Immature natural killer cell (primary cell): ENCODE measurements at places on chromosomes 5 and 9. TPM values are rescaled to one million over a fixed set of nuclear protein-coding genes. Genes with fewer than 3 reads are reported as not detected.

GRCh38 chr9:126502417-126503332 lies 111.1 kb upstream of the LMX1B start:
- no peak for DNase-seq

GRCh38 chr9:132003896-132004295 lies 75.8 kb downstream of the MED27 start:
- DNase-seq, result no peak

DNA sequence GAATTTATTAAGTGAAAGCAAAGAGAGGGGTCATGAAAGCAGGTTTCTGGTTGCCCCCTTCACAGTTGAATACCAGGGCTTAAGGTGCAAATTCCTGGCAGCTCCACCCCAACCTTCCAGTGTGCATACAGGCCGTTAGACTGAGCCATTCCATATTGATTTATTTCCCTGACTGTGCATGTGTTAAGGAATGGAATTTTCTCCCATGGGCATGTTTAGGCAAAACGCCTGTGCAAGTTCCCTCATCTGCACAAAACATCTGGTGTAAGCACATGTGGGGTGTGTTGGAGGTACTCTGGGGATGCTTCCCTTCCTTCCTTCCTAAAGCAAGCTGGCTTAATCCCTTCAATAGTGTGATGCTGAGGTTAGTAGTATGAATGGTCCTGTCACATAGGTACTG lies 1470.6 kb downstream of the MAT2B start:
- no peak for DNase-seq

SGCD gene
- not detected for polyA plus RNA-seq

SLC36A2 gene
- polyA plus RNA-seq, result not detected

HNRNPAB gene
- 62.9 TPM for polyA plus RNA-seq

IFNA17 gene
- not detected for polyA plus RNA-seq

SLC46A2 gene
- 0.96 TPM for polyA plus RNA-seq
